Stimulated activated CD8-positive, alpha-beta memory T cell treated with anti-CD3 and anti-CD28 coated beads, Interleukin-2, amount 100 ng/mL, for 1 hour (primary cell): ENCODE measurements at places on chromosomes 1 and 21.

GRCh38 chr1:36728846-36729245, 246.1 kb upstream of the CSF3R start:
- DNase-seq = no peak

- no peak for DNase-seq
These were observed 644.4 kb downstream of the ADGRL2 start for GRCh38 chr1:82445132-82445531.

GRCh38 chr21:34157521-34157920, 84.1 kb downstream of the MRPS6 start:
- no peak for DNase-seq

GRCh38 chr1:94235189-94236012, 2.0 kb downstream of the ARHGAP29 start:
- no peak for DNase-seq

GRCh38 chr1:219174460-219175211, 958 bp downstream of the LYPLAL1 start:
- DNase-seq = no peak

DNA sequence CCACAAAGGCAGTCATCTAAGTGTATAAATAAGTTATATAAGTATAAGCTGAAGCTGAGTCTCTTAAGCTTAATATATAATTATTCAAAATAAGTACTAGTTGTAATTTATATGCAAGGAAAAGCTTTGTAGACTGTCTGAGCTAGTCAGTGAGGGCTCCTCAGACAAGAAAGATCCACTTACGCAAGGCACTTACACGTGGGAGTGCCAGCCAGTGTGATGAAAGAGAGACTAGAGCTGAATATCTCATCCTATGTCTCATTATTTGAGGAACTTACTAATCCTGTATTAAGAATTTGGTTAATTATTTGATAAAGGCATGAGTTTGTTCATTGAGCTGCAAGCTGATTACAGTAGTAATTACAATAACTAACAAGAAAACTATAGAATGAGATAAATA, 146.9 kb downstream of the PDE4B start:
- DNase-seq = no peak

DNA sequence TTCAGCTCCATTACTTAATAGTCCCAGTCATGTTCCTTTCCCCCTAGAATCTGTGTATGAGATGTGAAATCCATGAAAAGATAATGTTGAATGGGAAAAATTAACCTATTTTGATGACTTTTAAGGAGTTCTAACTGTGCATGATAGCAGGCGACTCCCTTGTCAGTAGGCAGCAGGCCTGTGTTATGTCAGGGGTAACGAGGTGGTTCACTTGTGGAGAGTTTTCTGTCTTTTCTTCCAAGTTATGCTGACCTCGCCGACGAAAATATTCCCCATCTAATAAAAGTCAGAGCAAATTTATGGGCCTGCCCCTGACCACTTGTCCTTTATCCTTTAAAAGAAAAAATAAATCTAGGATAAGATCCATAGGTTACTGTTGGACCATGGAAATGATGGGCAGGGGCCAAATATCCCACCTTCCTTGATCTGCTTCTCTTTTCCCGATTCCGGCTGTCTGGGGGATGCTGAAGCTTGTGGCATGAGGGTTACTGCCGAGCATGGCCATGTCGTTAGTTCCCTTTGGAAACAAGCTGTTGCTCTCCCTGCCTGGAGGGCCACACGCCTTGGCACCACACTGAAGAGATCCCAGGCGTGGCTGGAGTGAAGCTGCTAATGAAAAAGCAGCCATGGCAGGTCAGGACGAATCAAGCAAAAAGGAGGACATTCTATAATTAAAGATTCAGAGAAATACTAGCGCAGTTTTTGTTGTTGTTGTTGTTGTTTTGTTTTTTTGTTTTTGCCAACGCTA, 93.8 kb downstream of the ROR1 start:
- DNase-seq = no peak

DNA sequence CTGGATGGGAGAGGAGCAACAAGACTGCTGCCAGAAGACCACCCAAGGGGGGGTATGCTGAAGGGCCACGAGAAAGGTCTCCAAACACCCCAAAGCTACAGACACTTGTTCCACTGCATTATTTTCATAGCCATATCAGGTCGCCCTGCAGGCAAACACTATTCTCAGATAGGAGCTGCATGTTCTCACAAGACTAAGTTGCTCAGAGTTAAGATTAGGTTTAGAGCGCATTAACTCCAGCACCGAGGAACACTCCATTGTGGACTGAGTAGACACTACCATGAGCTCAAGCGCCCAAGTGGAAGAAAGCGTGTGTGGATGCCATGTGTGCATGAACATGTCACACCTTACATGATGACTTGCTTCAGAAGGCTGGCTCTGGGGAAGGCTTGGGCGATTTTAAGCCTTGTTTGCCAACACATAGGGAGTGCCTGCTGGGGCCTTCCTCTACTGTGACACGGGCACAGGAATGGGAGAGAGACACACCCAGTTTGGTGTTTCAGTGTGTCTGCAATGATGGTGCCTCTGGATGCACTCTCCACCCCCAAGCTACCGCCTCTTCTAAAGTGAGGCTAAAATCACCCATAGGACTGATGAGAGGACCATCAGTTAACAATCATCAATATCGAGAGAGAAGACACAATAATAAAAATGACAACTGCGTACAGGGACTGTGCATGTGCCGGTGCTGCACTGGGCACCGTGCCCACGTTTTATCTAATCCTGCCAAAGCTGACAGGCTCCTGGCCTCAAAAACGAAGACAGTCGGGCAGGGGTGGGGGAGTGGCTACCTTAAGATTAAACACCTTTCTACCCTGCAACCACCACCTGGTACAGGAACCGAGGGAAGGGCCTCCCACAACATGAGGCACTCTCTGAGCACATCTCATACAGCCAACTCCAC, 34.9 kb downstream of the SSBP3 start:
- no peak for DNase-seq

DNA sequence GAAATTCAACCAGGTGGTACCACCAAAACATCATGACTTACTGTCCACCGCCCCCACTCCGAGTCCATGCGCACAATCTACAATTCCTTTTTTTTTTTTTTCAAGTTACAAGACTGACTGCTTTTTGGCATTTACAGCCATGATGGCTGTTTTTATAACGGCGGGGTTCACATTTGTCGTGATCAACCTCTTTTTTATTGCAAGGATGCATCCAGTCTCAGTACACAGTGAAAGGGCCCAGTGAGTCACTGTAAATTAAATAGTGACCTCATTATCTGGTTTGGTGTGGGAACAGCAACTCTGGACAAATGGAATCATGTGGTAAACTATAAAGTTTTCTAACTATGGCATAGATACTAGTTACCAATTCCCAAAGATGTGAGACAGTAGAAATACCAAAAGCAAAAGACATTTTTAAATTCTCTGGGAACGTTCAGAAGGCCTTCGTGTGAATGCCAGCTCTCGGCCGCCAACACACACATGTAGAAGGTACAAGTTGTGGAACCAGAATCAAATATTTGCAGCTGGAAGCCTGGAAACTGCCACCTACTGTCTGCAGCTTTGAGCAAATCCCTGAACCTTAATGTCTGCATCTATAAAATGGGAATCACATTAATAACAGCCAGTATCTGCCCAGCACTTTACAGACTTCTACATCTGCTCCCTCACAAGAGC, 4.9 kb downstream of the GLIS1 start:
- no peak for DNase-seq

DNA sequence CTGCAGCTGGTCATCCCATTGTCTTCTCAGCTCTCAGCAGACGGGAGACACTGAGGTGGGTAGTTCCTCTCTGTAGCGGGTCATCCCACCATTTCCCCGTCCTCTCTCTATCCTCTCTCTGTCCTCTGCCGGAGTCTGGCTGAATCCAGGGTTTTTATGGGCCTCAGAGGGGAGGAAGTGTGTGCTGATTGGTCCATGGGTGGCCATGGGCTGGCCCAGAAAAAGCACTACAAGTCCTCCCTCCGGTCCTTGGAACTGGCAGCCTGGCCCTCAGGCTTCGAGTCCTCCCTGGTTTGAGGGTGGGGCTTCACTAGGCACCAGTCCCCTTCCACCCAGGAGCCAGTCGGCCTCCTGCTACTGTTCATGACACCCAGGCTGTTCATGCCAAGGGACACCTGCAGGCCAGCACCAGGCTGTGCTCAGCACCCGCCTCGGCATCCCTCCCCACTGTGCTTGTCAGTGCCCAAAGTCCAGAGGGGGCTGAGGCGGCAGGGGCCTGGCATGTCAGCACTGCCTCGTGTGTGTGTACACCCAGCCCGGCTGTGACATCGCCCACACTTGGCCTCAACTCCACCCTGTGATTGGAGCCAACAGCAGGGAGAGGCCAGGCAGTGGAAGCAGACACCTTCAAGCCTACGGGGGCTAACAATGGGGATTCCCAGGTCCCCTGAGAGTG, 23.0 kb upstream of the LRRC8C start:
- DNase-seq = no peak

DNA sequence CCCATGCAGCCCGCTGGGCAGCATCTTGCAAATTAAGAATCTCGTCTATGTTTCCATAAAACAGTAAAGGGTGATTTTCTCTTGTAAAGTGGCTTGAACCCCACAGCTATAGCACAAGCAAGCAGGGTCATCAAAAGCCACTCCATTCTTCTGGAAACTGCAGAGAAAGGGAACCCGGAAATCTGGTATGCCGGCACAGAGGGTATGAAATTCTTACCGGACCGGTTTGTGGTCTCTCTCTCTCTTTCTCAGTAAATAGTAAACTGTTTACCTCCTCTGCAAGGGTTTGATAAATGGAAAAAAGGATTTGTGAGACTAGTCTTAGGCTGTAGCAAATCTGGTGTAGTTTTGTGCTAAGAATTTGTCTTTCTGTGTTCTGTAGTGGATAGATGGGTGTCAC, 2.7 kb upstream of the ADSS2 start:
- no peak for DNase-seq

DNA sequence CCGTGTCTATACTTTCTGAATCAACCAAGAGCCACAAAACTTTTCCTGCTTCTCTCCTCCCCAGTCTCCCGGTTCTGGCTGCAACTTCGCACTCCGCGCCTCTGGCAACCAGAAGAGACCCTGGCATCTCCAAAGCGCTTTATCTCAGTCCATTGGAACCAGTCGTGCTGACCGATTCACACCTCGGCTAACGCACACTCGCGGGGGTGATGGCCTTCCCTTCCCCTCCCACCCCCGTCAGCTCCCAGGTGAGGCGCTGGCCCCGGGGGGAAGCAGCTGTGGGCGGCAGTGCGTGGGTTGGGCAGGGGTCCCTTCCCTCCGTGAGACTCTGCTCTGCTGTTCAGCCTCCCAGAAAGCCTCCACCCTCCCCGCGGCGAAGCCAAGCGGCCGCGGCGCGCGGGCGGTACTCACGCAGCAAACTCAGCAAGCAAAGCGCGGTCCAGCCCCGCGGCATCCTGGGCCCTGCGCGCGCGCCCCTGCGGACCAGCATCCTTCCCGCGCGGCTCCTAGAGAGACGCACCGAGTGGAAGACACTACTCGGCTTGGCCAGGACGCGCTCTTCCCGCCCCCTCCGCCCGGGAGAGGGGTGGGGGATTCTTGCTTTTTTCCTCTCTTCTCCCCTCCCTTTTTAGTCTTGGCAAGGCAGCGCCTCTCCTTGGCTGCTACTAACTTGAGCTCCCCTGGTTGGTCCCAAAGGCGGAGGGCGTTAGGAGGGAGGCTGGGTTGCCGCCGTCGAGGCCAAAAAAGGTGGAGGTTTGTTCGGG, at the start of gene CD34:
Gene CD34, minus strand, starts transcription at position 535 of the 764 bp plus-strand sequence. Its CDS starts 45 bp downstream, at position 490.
- no peak for DNase-seq

- DNase-seq = no peak
These were observed 272.1 kb downstream of the FAM72C start for GRCh38 chr1:143699731-143700130.

DNA sequence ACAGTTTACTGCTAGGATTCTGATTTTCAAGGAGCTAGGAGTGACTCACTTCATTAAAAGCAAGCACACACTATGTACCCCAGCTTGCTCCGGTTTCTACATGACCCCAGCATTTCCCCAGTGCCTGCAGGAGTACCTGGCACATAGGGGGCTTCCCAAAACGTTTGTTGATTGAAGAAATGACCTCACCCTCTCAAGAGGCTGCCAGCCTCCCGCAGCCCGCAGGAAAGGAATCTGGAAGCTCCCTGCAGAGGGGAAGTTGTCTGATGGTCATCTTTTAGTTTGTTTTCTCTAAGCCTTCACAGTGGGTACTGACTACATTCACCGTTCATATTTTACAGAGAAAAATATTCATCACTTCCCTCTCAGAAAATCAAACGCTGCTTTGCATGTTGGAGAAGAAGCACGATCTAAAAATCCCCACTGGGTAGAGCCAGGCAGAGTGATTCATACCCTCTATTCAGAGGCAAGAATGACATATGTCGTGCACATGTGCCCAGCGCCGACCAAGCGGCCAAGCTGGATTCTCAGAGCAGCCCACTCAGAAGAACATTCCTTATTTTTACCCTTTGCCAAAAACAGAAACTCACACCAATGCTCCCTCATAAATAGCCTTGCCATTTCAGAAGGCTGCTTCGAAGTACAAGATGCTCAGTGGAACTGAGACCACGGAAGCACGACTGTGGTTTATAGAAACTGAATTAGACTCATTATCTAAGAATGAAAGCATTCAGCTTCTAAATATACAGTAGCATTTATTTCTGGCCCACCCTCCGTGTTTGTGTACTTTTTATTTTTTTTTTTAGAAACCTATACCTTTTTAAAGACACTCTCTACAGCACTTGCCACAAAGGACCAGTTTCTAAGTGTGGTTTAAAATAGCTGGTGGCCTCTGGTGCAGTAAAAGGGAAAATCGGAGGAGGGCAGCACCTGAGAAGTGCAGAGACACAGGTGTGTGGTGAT, 143.2 kb downstream of the MIS18A start:
- no peak for DNase-seq

GRCh38 chr1:114522264-114522575, 11.2 kb upstream of the TRIM33 start:
- no peak for DNase-seq

- DNase-seq = no peak
These were observed 14.2 kb upstream of the CASQ2 start for GRCh38 chr1:115782571-115783281.

DNA sequence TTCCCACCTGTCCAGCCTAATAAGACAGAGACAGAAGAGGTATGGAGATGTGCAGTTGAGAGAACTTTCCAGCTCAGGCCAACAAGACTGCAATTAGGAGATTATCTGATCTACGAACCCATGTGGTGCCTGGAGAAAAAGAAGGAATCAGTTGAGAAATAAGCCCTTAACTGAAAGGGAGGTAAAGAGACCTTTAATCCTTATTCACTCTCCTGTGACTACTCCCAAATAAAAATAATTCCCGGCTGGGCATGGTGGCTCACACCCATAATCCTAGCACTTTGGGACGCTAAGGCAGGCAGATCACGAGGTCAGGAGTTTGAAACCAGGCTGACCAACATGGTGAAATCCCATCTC, 31.9 kb upstream of the SARS1 start:
- no peak for DNase-seq
